Placental epithelial cell (primary cell): ENCODE measurements at places on chromosomes 16 and 17. TPM values are rescaled to one million over a fixed set of nuclear protein-coding genes. Genes with fewer than 3 reads are reported as not detected.

Gene KRT9
- total RNA-seq: 0.39 and 0.87 TPM in 2 replicates

Gene ZNF597
- total RNA-seq: 1.2 and 2.3 TPM in 2 replicates

Gene KRT17
- total RNA-seq: 1,476 and 3,292 TPM in 2 replicates

Gene KRT13
- under 0.01 and 2.5 TPM in 2 replicates for total RNA-seq

Gene TERF2IP
- 25.6 and 29.1 TPM in 2 replicates for total RNA-seq

Gene CDR2L
- total RNA-seq: 34.9 and 47.9 TPM in 2 replicates
